Activated CD4-positive, alpha-beta memory T cell treated with anti-CD3 and anti-CD28 coated beads, Interleukin-2, amount 10 ng/mL, durations not matched to agents 7 days and 5 days (primary cell): ENCODE measurements at places on chromosomes 2 and 18.

- peak; percentile 50 for DNase-seq
Observed at GRCh38 chr2:134683561-134684112, 35.2 kb downstream of the TMEM163 start.

GRCh38 chr2:108193251-108193650 lies 46.5 kb upstream of the SULT1C3 start:
- no peak for DNase-seq

DNA sequence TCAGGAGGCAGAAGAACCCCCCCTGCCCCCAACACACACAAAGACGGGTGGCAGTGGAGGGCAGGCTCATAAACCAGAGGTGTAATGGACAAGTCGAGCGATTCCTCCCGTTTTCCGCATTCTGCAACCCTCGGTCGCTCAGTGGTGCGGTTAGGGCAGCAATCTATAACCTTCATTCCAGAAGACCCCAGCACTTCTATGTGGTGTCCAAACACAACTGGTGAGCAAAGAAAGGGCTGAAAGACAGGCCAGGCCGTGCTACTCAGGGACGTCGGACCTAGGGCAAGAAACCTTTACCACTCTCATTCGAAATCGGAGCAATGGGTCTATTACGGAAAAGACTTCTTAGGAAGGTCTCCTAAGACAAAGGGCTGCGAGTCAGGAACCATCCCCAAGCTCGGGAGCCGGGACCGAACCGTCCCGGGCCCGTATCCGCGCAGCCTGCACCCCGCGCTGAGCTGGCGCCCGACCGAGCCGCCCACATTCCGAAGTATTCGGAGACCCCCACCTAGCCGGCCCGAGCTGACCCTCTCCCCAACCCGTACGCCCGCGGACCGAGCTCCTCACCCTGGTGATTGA lies 568 bp downstream of the ARL5A start:
- DNase-seq: peak; percentile 30

DNA sequence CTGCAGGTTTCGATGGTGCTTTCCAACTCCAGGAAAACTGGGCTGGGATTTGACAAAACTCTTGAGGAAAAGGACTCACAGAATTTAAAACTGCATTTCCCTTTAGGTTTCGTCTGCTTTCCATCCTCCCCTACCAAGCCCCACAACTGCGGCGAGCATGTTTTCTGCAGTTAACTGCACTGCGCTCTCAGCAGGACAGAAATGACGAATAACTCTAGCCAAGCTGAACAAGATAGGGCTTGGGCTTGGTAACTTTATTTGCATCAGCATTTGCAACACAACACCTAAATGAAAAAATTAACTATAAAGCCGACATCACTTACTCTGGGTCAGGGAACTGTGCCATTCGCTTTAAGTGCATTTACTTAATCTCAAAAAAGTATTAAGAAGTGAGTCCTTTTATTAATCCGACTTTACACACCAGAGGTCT lies 669 bp upstream of the PIKFYVE start:
- DNase-seq: peak; percentile 70

DNA sequence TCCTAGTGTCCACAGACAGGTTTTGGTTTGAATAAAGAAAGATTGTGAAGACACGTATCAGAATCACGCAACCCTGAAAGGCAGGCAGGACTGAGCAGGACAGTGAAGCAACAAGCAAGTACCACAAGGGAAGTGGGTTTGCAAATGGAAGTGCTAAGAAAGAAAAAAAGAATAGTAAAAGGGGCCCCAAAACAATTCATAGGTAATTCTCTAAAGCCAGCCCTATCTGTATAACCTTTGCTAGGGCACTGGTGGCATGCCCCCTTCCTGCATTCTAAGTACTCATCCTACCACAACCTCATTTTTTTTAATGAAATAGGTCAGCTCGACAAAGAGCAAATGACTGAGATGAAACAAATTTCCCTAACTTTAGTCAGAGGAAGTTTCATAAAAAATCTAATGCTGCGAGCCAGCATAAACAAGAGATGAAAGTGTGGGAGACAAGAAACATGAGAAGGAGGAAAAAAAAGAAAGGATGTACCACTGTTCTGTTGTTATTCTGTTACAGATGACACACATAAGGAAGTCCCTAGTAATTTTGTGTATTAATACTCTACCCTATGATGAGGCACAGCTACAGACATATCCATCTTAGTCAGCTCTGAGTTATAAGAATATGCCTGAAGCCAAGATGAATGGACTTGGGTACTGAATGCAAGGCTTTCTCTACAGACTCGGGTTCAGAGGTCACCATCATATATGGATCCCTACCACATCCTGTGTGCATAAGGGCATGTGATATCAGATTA lies 32.2 kb downstream of the IKZF2 start:
- DNase-seq: peak; percentile 20

DNA sequence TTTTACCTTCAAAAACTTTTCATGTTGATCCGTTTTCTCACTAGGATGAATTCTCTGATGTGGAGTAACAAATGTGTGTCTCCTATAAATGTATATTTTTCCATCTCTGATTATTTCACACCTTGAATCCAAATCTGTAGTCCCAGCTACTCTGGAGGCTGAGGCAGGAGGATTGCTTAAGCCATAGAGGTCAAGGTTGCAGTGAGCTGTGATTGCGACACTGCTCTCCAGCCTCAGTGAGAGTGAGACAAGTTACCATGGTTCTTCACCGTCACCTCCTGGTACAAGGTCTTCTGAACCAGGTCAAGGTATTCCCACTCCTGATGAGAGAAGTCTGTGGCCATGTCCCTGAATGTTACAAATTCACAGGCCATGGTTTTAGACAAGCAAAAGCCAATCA lies 15.1 kb downstream of the GMCL1 start:
- no peak for DNase-seq

DNA sequence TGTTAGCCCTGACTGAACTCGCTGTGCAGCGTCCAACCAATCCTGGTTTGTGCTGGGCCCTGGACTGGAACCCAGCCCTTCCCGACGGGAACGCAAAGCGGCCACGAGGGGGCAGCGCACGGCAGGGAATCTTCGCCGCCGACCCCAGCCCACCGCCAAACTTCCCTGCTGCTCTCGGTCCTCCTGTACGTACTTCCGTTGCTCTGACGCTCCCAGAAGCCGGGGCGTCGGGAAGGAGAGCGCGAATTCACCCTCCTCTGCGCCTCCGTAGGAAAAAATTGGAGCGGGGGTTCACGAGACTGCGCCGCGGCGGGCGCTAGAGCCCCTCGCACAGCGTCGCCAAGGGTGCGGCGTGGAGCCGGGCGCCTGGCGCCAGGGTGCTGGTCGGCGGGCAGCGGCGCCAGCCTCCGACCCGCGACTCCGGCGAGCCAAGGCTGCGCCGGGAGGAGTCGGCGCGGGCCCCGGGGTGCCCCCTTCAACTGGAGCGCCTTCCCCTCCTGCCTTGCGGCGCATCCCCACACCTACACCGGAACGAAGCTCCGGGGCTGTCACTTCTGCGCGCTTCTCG lies 873 bp upstream of the SH3RF3 start:
- DNase-seq: peak; percentile 57

DNA sequence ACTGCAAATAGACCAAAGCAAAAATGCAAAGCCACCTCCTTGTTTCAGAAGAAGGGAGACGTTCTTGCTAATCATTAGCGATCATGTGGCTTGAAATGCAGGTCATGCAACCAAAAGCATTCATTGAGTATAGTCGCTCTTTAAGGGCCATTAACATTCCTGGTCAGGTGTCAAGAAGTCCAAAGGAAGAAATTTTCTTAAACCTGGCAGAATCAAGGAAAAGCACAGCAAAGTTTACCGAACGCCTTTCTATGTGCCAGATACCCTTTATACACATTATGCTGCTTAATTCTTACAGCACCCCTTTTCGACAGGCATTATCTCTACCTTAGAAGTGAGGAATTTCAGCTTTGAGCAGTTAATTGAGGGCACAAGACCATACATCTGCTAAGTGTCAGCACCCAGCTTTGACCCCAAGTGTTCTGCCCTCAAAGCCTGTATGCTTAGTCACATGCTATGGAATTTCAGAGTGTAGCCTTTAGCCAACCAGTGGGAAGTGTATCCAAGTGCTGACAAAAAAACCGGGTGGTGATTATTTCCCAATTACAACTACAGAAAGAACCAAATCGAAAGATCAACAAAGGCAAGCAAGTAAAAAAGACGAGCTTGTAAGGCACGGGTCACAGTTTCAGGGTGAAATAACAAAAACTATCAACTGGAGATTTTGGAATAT lies 70.8 kb downstream of the EPHA4 start:
- no peak for DNase-seq

GRCh38 chr18:78986018-78986481 lies 6.4 kb downstream of the SALL3 start:
- no peak for DNase-seq

GRCh38 chr2:175003875-175004729 lies 1.1 kb downstream of the CHN1 start:
- DNase-seq: no peak

- no peak for DNase-seq
Observed at GRCh38 chr2:119553687-119554344, 9.6 kb downstream of the CFAP221 start.

DNA sequence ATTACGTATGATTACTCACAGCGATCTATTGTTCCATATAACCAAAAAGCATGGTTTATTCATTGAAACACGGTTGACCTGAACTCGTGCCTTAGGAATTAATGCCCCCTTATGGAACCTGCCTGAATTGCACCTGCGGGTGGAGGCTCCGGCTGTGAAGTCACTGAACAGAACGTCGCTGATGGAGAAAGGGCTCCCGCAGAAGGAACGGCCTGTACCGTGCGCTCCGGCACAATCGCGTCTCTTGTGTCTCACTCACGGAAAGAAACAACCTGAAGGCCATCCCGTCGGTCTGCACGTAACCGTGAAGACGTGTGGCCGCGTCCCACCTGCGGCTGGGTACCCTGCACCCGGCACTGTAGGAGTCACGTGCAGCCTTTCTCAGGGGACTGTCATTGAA lies 133.1 kb downstream of the NFATC1 start:
- DNase-seq: peak; percentile 71

GRCh38 chr2:26905341-26906198 lies 57.6 kb downstream of the DPYSL5 start:
- DNase-seq: no peak

- DNase-seq: peak; percentile 9
Observed at GRCh38 chr2:126891681-126892500, 6.8 kb upstream of the TEX51 start.

- no peak for DNase-seq
Observed at GRCh38 chr2:177245010-177245422, 19.5 kb downstream of the NFE2L2 start.

GRCh38 chr2:13143451-13143850 lies 426.7 kb downstream of the TRIB2 start:
- DNase-seq: no peak

GRCh38 chr2:1973636-1974035 lies 229.3 kb upstream of the PXDN start:
- DNase-seq: no peak

DNA sequence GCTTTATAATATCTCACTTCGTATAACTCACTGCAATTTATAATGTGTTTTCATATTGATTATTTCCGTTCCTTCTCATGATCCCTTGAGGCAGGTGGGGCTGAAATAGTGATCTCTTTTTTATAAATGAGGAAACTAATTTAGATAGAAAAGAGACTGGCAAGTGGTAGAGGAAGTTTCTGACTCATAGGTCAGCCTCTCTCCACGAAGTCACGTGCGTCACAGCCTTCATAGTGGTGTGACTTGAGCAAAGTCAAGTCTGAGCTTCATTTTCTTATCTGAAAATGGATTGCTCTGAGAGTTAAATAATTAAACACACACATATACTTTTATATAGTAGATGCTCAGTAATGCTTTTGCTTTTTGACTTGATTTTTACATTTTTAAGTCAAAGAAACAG lies 19.9 kb downstream of the ABCG5 start:
- DNase-seq: peak; percentile 23

GRCh38 chr2:203886661-203887151 lies 19.1 kb downstream of the CTLA4 start:
- DNase-seq: peak; percentile 69

DNA sequence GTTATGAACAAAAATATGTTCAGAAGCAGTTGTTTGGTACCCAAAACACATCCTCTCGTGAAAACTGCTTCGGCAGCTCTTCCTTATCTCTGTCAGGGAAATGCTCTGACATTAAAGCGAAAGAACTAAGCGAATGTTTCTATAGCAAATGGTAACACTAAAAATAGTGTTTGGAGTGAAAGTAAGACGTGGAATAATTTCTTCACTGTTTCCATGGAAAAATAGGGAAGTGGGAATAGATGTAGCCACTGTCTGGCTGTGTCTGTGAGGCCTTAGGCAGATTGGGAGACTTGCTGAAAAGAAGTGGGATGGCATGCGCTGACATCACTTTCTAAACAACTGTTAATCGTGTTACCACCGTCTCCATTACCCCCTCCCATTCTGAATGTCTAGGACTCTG lies 11.5 kb upstream of the CRACDL start:
- DNase-seq: no peak

GRCh38 chr2:224031358-224031970 lies 7.6 kb downstream of the SERPINE2 start:
- no peak for DNase-seq

GRCh38 chr2:239193925-239194677 lies 206.7 kb downstream of the HDAC4 start:
- no peak for DNase-seq

GRCh38 chr2:43251171-43251731 lies 24.8 kb upstream of the ZFP36L2 start:
- DNase-seq: no peak

DNA sequence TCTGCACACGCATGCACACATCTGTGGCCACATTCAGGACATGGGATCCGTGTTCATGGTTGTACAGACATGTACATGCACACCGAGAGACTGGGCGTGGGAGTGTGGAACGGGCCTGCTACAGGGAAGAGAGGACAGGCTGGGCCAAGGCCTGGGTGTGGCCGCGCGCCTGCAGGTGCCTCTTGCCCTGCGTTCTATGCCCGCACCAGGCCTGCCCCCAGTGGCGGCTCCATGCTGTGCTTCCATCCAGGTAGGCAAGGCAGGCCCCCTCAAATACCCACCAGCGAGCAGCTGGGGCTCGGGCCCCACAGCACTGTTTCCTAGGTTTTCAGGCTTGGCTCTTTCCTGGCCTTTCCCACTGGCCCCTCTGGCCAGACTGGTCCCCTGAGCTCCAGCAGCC lies 15.5 kb upstream of the PTMA start:
- DNase-seq: no peak

DNA sequence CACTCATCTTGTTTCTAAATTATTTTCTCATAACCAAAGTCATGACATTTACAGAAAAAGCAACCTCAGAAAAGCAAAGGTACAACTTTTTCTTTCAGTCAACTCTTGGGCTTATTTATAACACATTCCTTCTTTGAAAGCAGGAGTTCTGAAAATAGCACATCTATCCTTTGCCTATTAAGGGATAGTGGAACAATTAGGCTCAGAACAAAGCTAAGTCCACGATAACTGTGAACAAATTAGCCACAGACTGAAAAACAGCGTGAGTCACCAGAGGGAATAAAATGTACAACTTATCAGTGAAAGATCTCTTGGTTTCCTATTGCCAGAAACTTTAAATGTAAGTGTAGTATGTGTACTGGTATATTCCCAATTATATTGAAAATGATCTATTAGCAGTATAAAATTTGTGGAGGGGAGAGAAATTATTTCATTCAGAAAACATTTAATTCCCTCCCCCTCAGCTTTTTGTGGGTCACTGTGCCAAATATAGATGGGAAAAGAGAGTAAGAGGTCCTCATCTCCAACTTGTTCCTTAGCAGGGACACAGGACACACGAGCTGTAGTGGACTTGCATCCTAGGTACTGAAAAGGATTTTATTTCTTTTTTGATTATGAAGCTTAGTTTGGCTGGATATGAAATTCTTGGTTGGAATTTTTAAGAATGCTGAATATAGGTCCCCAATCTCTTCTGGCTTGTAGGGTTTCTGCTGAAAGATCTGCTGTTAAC lies 15.4 kb upstream of the MATN3 start:
- DNase-seq: no peak

GRCh38 chr2:30109856-30110255 lies 37.0 kb upstream of the YPEL5 start:
- no peak for DNase-seq
